ENCODE measurements at places on chromosomes 3 and 15. TPM values are rescaled to one million over a fixed set of nuclear protein-coding genes. Genes with fewer than 3 reads are reported as not detected.

Gene USP8
- 18.6 TPM for polyA plus RNA-seq

Gene DPPA4
- polyA plus RNA-seq = not detected

Gene SNTN
- polyA plus RNA-seq = not detected

Gene NAALADL2
- polyA plus RNA-seq = 0.26 TPM

Gene SMCO1
- polyA plus RNA-seq = not detected

Gene MKRN2OS
- 9.0 TPM for polyA plus RNA-seq

Gene SRGAP3
- polyA plus RNA-seq = 3.3 TPM

Gene RYK
- polyA plus RNA-seq = 25.4 TPM

Gene TRH
- not detected for polyA plus RNA-seq

Gene CHRFAM7A
- polyA plus RNA-seq = 0.06 TPM

Gene NDN
- 15.8 TPM for polyA plus RNA-seq

Gene CELSR3
- 0.77 TPM for polyA plus RNA-seq

Gene TMEM158
- 1.7 TPM for polyA plus RNA-seq

Gene MRPL46
- polyA plus RNA-seq = 18.2 TPM

Gene NR2F2
- 9.3 TPM for polyA plus RNA-seq

Gene CHRM5
- not detected for polyA plus RNA-seq

Gene ADAMTS17
- 6.9 TPM for polyA plus RNA-seq
